ENCODE measurements at places on chromosomes 3 and 15.

GRCh38 chr15:58528188-58528870 is 96.5 kb downstream of the LIPC start:
- DNase-seq: no peak

DNA sequence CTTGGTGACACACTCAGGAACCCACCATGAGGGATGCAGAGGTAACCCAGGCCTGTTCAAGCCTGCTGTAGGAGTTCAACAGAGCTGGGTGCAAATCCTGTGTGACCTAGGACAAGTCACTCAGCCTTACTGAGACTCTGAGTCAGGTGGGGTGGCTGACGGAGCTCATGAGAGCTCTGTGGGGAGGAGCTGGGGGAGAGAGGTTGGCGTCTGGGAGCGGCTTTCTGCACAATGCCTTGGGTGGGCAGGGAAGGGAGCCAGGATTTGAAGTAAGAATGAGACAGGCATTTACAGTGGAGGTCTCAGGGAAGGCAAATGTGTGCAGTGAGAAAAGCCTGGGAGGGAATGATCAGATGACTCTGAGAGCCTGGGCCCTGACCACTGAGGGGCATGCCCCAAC is 18.3 kb downstream of the C3orf18 start:
- no peak for DNase-seq

DNA sequence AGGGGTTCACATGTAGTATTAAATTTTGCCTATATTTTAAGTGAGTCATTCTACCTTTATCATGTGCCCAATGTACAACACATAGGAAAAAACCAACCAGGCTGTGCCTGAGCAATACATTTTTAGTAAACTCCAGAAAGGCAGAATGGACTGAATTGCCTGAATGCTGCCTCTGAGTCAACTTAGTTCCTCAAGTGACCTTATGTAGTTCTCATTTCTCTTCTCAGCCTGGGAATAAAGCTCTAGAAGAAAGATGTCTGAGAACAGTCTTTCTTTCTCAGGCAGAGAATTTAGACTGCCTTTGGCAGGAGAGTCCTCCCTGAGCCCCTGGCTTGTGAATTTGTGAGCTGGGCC is 13.0 kb downstream of the ST3GAL6 start:
- DNase-seq: no peak

GRCh38 chr3:82521657-82522056 is 760.2 kb upstream of the GBE1 start:
- no peak for DNase-seq

- no peak for DNase-seq
These were observed 166.9 kb downstream of the SMAD6 start for GRCh38 chr15:66868918-66869317.

- no peak for DNase-seq
These were observed 276.6 kb upstream of the ZPLD1 start for GRCh38 chr3:102158080-102158740.

GRCh38 chr3:51673802-51674654 is 3.0 kb downstream of the TEX264 start:
- DNase-seq: no peak

DNA sequence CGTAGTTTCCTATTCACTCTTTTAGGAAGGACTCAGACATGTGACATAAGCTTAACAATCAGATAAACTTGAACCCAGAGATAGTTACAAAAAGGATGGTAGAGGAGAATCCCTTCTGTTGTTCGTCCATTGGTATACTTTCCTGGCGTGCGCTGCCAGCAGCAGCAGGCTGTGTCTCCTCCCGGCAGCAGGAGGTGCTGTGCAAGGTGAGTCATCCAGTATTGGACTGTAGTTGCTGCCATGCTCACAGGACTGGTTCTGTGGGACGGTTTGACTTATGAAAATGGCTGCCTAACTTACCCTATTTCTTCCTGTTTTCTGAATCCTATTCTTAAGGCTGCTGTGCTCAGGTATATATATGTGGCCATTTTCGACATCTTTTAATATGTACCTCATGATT is 253.4 kb upstream of the LRRC3B start:
- DNase-seq: no peak

DNA sequence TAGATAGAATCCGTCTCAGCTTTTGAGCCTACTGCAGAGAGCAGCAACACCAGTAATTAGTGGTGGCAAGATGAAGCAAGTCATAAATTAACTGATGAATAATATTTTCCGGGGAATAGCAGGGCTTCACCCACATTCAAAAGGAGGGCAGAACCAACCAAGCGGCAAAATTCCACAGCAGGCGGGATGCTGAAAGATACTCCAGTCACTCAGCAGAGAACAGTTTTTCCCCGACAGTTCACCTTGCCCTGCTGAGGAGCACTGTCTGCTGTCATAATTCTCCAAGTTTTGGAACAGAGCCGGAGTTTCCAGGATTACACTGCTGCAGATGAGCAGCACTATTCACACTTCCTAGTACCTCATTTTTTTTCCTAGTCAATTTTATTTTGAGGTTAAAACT is 274.7 kb downstream of the CD47 start:
- DNase-seq: no peak

DNA sequence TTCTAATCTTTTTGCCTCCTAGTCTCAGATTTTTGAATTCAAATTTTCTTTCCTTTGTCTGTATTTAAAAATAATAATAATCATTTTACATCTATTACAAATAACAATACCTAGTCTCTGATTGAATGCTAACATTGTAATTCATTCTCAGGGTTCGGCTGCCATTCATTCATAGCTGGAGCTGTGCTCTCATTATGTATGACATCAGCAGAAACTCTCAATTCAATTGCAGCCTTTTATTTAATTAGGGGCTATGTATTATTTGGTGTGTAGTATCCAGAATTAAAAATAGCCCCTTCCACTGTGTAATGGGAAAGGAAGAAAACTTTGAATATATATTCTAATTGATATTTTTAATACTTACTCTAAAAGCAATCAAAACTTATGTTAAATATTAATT is 270.4 kb upstream of the MDFIC2 start:
- DNase-seq: no peak

DNA sequence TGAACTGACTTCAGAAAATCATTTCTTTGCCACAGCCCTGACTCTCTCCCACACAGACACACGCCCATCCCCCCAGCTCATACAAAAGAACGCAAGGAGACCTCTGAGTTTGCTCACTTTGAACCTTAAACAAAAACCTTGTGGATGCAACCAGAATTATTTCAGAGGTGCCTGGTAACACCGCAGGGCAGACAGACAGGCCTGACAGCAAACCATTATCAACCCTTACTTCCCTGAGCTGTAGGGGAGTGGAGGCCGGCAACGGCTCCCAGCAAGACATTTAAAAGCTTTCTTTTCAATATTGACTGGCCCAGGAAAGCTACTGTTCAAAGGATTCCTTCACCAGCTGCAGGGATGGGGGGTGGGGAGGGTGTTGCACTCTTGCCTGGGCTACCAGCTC is 2.0 kb upstream of the EFCC1 start:
- DNase-seq: no peak

DNA sequence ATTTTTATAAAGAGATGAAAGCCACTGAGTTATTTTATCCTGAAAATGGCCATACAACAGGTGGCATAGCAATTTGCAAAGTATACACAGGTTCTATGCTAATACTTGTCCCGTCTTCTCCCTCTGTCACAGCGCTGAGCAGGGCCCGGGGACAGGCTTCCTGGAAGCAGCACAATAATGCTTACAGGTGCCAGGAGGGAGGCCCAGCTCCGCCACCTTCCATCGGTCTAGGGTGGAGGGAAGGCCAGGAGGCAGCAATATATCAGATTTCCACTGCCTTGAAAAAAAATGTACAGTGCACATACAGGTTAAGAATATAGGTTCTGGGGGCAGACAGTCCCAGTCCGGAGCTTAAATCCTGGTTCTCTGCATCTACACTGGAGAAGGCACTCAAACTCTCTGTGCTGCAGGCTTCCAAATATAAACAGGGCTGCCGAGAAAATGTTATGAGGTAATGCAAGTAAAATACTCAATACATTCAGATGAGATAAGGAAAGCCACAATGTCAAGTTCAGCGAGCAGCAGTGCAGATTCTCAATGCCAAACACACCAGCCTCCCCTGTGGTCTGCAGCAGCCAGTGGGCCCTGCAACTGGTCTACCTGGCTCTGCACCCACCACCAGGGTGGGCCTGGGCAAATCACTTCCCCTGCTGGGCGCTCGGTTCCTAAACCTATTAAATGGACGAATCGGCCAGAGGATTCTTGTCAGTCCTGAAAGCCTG is 189.6 kb downstream of the XXYLT1 start:
- no peak for DNase-seq

- no peak for DNase-seq
These were observed 426.5 kb downstream of the SHQ1 start for GRCh38 chr3:72421786-72422185.

DNA sequence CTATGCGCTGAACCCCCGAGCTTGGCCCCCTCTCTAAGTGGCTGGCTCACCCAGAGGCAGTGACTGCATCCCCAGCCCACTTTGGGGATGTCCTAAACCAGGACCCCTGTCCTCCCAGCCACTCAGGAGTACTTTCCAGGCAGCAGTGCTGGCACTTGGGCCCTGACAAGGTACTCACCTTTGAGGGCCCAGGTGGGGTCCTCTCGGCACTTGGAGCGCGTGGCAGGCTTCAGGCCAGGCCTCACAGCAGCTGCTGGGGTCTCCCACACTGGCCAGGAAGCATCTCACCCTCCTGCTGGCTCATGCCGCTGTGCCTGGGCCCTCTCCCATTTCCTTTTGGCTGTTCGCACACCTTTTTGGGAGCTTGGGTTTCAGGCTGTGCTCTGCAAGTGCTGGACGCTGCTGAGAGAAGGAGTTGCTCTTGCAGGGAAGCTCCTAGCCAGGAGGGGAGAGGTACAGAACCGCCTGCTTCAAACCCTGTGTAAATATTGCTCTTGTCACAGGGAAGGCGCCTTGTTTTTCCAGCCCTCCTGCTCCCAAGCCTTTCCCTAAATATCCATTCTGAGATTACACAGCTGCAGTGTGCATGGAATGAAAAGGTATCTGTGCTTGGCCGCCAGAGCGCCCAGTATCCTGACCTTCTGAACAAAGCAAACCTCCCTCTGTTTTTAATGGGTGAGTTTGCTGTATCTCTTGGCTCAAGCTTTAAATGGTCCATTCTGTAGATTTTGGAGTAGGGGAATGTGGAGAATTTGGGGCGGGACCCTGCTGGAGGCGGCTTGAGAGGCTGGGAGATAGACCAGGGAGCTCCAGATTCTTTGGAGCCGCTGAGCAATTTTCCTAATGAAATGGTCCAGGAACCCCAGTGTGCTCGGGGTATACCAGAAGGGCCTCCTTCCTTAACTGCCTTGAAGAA is 45.6 kb downstream of the DNASE1L3 start:
- DNase-seq: no peak

GRCh38 chr3:82707035-82707434 is 945.6 kb upstream of the GBE1 start:
- DNase-seq: no peak

- DNase-seq: no peak
These were observed 375.2 kb downstream of the TUSC7 start for GRCh38 chr3:117084739-117085270.
